ENCODE measurements at places on chromosomes 5 and 9.

DNA sequence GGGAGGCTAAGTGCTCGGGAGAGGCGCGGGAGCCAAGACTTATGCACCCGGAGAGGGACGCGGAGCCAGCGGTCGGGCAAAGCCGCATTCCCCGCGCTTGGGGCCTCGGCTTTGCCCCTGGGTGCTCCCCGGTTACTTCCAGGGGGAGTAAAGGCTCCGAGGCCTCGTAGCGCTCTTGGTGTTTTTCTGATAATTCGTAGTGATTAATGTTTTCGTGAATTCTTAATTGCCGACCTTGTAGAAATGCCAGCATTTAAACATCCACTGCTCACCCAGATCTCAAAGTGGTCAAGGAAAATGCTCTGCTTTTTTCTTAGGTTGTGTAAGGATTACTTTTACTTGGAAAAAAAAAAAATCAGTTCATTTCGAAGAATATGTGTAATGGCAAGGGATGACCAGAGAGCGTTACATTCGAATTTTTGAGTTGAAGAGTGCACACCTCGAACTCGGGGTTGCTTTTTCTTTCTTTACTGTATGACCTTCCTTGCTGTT, 654 bp upstream of the TUT7 start:
- no peak for DNase-seq

DNA sequence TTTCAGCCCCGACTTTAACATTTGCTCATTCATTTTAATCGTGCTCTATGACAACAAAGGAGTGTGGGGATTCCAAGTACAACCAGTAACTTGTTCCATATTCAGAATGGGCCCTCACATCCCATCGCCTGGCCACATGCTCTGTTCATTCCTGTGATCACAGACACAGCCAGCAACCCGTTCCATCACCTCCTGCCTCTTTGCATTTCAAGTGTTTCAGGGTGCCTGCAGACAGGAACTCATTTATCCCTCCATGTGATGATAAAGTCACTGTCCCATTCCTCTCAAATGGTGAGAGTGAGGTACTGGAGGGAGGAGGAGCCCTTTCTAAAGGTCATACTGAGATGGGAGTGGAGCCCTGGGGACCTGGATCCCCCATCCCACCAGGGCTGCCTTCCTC, 571.1 kb downstream of the MAT2B start:
- no peak for DNase-seq

- no peak for DNase-seq
Measured at GRCh38 chr9:13264788-13265187, 14.7 kb downstream of the MPDZ start.

GRCh38 chr5:158020555-158021418, 161.8 kb upstream of the CLINT1 start:
- no peak for DNase-seq

GRCh38 chr5:14185326-14186058, 42.4 kb downstream of the TRIO start:
- DNase-seq = no peak

Measured in right hindlimb (tissue), 1 donor.